CD14-positive monocyte (primary cell): ENCODE measurements at places on chromosomes 6 and 20. TPM values are rescaled to one million over a fixed set of nuclear protein-coding genes. Genes with fewer than 3 reads are reported as not detected.

Gene COL21A1
- not detected for polyA plus RNA-seq

- peak overlapping the region; percentile 84 for H3K4me3 ChIP-seq
- peaks cover 44% of the 10 kb centered on the region for H3K36me3 ChIP-seq
- peaks cover 71% of the 10 kb centered on the region for H3K4me1 ChIP-seq
- peak; percentile 84 for DNase-seq
Measured at GRCh38 chr6:41937861-41938574, 3.6 kb downstream of the CCND3 start.

Gene VAPB
- 14.3 TPM for polyA plus RNA-seq

Gene DLL1
- polyA plus RNA-seq, result not detected

DNA sequence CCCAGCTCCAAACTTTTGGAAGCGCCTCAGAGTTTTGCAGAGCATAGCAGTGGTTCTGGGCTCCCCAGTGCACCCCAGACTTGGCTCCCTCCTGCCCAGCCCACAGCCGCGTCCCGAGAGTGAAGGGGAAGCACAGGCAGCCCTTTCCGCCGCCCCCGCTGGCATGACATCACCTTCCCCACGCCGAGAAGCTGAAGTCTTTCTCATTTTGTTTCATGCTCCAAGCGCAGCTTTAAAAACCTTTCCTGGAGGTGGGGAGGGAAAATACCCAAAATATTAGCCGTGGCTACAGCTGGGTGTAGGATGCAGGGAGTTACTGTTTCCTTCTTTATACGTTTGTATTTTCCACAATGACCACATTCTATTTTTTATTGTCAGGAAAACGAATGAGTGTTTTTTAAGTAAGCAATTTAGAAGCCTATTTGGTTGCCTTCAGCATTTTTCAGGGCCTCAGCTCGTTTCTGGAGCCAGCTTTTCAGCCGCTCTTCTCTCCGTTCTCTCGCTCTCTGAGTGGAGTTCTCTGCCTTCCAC lies 72.9 kb downstream of the SNX5 start:
- peaks cover 24% of the 10 kb centered on the region for H3K4me1 ChIP-seq
- DNase-seq, result peak; percentile 23
- H3K4me3 ChIP-seq, result peak overlapping the region; percentile 20
- peaks cover 20% of the 10 kb centered on the region for H3K27me3 ChIP-seq
- H3K27ac ChIP-seq, result no peak overlapping the region

DNA sequence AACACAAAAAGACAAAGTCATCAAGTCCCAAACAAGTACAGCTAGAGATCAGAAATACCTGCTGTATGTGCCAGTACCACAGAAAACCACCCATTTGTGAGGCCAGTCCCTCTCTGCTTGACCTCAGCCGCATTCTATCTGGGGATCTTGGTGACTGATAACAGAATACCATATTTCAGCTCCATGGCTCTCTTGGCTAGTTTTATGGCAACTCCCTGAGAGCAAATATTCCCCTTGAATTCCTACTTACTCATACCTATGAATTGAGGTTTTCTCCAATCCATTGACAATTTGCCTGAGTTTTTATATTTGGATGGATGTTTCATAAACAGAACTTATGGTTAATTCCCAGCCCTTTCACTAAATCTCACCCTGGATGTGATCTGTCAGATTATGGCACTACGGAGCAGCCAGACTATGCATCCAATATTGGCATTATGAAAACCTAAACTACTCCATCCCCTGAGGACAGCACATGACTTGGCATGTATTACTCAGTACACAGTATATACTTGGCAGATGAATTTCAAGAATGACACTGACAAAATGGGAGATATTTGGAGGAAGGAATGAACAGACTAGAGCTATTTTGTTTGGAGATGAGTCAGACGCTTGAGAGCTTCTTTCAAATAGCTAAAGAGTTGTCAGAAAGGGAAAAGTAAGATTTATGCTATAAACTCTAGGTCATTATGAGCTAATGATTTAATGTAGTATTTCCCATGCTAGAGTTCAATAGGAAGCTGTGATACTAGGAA lies 95.7 kb downstream of the PRDM1 start:
- no peaks in the 10 kb centered on the region for H3K27me3 ChIP-seq
- peaks cover 16% of the 10 kb centered on the region for H3K36me3 ChIP-seq
- H3K4me1 ChIP-seq, result peaks cover 4% of the 10 kb centered on the region
- no peak for DNase-seq

DNA sequence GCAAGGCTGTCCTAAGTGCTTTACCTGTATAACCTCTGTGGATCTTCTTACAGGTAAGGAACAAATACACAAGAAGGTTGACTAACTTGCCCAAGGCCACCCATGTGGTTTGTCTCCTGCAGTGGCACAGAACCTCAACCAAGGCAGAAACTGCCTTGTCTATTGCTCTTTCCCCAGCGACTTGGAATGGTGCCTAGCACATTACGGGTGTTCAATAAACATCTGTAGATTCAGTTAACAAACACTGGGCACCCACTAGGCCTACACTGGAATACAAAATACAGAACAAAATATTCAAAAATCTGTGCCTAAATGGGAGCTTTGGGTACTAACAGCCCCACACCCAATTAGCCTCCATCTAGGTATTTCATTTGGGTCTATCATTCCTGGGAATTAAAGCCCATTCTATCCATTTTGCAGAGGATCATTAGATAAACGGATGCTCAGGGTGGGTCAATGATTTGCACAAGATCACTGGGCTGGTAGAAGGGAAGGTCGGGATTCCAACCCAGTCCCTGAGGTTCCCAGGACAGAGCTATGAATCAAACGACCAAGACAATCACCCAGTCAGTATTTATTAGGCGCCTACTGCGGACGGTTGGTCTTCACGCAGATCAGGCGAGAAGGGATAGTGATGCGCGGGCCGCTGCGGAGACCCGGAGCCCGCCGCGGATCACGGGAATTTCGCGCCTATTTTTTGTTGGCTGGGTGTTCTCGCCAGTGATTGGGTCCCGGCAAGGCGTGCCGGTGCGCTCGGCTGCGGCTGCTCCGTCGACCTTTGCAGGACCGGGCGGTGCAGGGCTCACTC lies at the start of gene STK35:
Gene STK35 (plus strand): TSS at position 771 of the 808 bp plus-strand sequence. CDS start 55 bp downstream, outside the sequence.
- H3K27me3 ChIP-seq, result no peaks in the 10 kb centered on the region
- H3K4me1 ChIP-seq, result peaks cover 24% of the 10 kb centered on the region
- peak within 1 kb of the TSS; percentile 99 for H3K27ac ChIP-seq
- no peaks in the 10 kb centered on the region for H3K36me3 ChIP-seq

- H3K27ac ChIP-seq, result no peak overlapping the region
- H3K4me1 ChIP-seq, result no peaks in the 10 kb centered on the region
- H3K36me3 ChIP-seq, result no peaks in the 10 kb centered on the region
- no peak for DNase-seq
Measured at GRCh38 chr6:167907837-167908681, 81.3 kb downstream of the AFDN start.

- H3K4me3 ChIP-seq, result no peak overlapping the region
- no peaks in the 10 kb centered on the region for H3K4me1 ChIP-seq
- no peaks in the 10 kb centered on the region for H3K36me3 ChIP-seq
- no peaks in the 10 kb centered on the region for H3K27me3 ChIP-seq
- no peak overlapping the region for H3K27ac ChIP-seq
Measured at GRCh38 chr6:44737829-44738528, 350.5 kb downstream of the CDC5L start.

Gene KCNK5
- polyA plus RNA-seq, result 0.04 and 0.09 TPM in 2 replicates

Gene NKAPL
- 1.1 TPM for polyA plus RNA-seq

- DNase-seq, result peak; percentile 35
- H3K4me3 ChIP-seq, result no peak overlapping the region
- no peaks in the 10 kb centered on the region for H3K4me1 ChIP-seq
- no peaks in the 10 kb centered on the region for H3K36me3 ChIP-seq
- H3K27me3 ChIP-seq, result no peaks in the 10 kb centered on the region
- no peak overlapping the region for H3K27ac ChIP-seq
Measured at GRCh38 chr20:10090588-10091166, 55.9 kb downstream of the ANKEF1 start.
